Lower leg skin (tissue), 4 donors: ENCODE measurements at places on chromosomes 3 and 15. TPM values are rescaled to one million over a fixed set of nuclear protein-coding genes. Genes with fewer than 3 reads are reported as not detected.

TGM5 gene
- 98.2 TPM for total RNA-seq

ROPN1 gene
- 3.8 TPM for total RNA-seq

TGM4 gene
- total RNA-seq: not detected

OXNAD1 gene
- total RNA-seq: 10.7 TPM

ITIH1 gene
- total RNA-seq: not detected

KBTBD13 gene
- total RNA-seq: not detected

MKRN2 gene
- 35.6 TPM for total RNA-seq

TSEN2 gene
- total RNA-seq: 9.2 TPM

GALNT15 gene
- total RNA-seq: 133 TPM

GOLGA8R gene
- total RNA-seq: 4.6 TPM

RTP4 gene
- total RNA-seq: not detected

CHDH gene
- total RNA-seq: 4.6 TPM

CYP1A2 gene
- total RNA-seq: not detected

GOLGA6L4 gene
- total RNA-seq: 1.9 TPM

CCR3 gene
- 2.5 TPM for total RNA-seq

MYO5A gene
- total RNA-seq: 28.0 TPM

GASK1A gene
- total RNA-seq: 3.2 TPM

SYNPR gene
- total RNA-seq: not detected

CHCHD6 gene
- total RNA-seq: 23.6 TPM

MEX3B gene
- total RNA-seq: 1.6 TPM

CYB561D2 gene
- total RNA-seq: 19.7 TPM

CEMIP gene
- total RNA-seq: 3.4 TPM

CFAP91 gene
- total RNA-seq: 5.1 TPM

BBX gene
- total RNA-seq: 28.0 TPM

ROPN1B gene
- total RNA-seq: 19.9 TPM

SLC2A2 gene
- total RNA-seq: not detected

NPAP1 gene
- not detected for total RNA-seq

PRR20G gene
- total RNA-seq: not detected

CLRN1 gene
- not detected for total RNA-seq

LSG1 gene
- total RNA-seq: 45.9 TPM
